ENCODE measurements at places on chromosomes 13 and 19.

DNA sequence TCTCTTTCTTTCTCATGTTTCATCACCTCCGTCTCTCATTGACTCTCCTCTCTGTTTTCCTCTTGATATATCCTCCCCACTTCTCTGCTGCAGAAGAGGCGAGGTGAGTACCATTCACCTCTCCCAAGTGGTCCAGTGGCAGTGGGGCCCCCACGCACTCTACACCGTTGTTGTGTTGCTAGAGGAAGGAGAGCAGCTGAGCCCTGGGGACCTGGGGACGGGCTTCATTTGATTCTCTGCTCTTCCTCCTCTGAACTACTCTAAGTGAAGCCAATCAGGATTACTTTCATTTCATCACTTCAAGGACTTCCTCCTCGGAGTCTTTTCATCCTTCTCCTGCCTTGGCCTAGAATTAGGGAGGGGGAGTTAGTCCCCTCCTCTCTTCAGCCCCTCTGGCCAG lies 64.6 kb downstream of the CCNE1 start:
- no peak for DNase-seq

GRCh38 chr13:97627566-97627965 lies 193.6 kb downstream of the RAP2A start:
- DNase-seq = peak; percentile 9

DNA sequence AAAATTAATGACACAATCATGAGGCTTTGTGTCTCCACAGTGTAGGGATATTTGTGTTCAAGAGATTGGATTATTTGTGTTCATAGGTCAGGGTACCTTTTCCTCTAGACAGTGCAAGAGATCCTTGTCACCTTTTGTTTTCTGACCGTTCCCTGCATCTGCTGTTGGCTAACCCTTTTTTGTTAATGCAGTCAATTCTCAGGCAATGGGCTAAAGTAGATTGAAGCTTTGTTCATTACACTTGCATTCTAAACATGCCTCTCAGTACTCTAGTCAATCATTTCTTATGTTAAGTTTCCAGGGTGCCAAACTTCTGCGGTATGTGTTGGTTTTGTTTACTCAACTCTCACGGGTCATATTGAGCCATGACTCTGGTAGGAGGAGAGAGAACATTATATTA lies 1.8 kb upstream of the MED4 start:
- no peak for DNase-seq

DNA sequence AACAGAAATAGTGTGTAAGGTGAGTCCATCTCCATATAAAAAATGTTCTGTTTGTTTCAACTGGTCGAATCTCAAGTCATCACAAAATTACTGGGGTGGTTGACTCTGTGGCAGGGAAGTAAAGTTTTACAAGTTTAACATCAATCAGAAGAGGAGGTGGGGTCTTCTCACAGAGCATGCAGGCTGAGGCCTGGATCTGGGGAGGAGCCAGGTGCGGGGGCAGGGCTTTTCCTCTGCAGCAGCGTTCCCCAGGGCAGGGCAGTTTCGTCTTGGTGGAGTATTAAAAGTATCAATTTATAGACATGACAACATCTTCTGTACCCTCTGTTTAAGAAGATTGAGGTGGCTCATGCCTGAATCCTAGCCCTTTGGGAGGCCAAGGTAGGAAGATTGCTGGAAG lies 68.8 kb downstream of the SLC7A9 start:
- no peak for DNase-seq

GRCh38 chr19:50723069-50723468 lies at the start of gene CLEC11A:
TSS of gene CLEC11A (plus strand) at chr19:50723364. CDS start at chr19:50723526, 162 bp downstream.
- DNase-seq = no peak

GRCh38 chr13:27919934-27920676 lies at the start of gene PDX1:
TSS of gene PDX1 (plus strand) at chr13:27920000. CDS start at chr13:27920139, 139 bp downstream.
- DNase-seq = no peak

DNA sequence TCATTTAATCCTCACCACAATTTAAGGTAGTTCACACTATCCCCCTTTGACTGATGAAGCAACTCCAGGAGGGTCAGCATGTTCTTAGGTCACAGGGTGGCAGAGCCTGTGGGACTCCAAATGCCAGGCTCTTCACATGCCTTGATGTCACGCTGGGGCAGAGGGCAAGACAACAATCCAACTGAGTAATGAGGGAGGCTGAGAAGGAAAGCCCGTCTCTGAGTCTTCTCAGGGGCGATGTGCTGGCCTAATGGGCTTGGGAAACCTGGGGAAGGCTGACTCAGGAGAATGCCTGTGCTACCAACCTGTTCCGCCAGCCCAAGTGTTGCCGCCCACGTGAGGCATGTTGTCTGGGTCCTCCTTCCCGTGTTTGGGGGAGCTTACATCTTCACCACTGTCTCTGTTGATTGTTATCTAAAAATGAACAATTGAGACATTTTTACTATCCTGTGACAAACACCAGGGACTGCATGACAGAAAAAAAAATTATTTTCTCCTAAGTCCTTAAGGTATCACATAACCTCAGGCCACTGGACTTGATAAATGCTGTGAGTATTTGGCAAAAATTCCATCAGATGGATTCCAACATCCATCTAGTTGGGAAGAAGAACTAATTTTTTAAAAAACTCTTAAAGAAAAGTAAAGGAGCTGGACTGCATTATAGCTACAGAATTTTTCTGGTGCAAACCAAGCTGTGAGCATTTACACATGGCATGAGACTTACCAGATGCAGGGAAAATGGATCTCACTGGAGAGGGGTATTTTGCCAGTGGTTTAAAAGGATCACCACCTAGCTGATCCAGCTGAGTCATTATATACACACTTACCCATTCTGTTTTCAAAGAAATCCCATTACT lies 157.5 kb downstream of the RGCC start:
- no peak for DNase-seq

DNA sequence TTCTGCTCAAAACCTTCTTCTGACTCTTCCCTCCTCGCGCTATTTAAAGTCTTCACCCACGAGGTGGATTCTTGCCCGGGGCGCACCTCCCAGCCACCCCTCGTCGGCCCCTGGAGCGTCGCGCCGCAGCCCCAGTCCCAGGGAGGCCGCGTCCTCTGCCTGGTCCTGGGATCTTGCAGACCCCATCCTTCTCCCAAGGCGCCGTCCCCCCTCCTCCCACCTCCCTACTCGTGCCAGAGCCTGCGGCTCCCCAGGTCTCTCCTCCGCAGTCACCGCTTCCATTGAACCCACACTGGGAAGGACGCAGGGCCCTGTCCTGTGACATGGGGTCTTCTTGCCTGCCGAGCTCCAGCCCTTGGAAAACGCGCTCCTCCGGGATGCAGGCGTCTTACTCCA lies 486 bp downstream of the ZNF808 start:
- DNase-seq = no peak

- no peak for DNase-seq
Measured at GRCh38 chr13:91270031-91270430, 77.5 kb upstream of the MIR17HG start.

DNA sequence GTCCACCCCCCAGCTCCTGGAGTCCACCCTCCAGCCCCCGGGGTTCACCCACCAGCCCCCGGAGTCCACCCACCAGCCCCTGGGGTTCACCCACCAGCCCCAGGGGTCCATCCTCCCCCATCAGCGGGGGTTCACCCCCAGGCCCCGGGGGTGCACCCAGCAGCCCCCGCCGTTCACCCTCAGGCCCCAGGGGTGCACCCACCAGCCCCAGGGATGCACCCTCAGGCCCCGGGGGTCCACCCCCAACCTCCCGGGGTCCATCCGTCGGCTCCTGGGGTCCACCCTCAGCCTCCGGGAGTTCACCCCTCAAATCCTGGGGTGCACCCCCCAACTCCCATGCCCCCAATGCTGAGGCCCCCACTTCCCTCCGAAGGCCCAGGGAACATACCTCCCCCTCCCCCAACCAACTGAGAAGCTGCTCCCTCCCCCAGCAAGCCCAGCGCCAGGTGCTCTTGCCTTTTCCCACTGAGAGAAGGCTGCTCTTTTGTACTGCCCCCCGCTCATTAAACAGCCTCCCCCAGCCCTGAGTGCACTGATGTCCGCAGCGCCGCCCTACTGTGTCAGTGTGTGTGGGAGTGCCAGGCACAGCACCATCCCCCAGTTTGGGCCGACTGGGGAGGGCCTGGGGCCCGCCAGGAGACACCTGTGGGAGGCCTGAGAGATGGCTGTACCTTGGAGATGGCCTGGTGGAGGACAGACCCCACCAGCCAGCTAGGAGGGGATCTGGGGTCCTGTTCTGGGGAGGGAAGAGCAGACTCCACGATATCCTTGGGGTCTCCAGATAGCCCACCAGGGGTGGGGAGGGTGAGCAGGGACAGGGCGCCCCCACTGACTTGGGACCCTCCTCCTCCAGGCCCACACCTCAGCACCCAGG lies 750 bp upstream of the AMH start:
- no peak for DNase-seq

- DNase-seq = no peak
Measured at GRCh38 chr13:80388506-80388905, 47.6 kb upstream of the SPRY2 start.

DNA sequence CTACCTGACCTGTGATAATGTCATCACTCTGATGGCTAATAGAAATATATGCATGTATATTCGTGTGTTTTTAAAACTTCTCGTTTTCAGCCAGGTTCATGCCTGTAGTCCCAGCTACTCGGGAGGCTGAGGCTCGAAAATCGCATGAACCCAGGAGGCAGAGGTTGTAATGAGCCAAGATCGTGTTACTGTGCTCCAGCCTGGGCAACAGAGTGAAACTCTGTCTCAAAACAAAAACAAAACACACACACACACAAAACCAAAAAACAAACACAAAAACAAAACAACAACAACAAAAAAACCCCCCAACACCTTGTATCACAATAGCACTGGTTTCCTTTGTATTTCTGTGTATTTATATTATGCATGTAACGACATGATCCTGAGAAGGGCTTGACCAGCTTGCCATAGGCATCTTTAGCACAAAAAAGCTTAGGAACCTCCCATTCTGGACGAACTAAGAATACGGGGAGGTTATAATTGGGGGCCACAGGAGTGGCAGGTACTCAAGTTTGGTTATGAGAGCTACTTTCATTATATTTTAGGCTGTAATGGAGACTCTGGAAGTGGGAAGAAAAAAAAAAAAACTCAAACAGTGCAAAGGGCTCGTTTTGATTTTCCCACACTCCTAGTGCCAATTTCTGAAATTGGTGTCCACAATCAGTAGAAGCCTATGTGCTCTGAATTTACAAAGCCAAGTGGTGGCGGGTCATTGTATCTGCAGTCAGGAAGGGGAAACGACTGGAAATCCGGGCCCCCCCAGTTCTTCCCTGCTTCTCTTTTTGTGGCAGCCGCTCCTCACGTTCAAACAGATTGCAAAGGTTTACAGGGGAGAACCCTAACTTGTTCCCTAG lies 1.2 kb upstream of the ACP7 start:
- DNase-seq = no peak

GRCh38 chr19:41324231-41324702 lies 14.3 kb downstream of the CCDC97 start:
- no peak for DNase-seq

GRCh38 chr13:51282322-51282721 lies 57.2 kb upstream of the SERPINE3 start:
- DNase-seq = no peak
